ENCODE measurements at places on chromosomes 13 and 19.

DNA sequence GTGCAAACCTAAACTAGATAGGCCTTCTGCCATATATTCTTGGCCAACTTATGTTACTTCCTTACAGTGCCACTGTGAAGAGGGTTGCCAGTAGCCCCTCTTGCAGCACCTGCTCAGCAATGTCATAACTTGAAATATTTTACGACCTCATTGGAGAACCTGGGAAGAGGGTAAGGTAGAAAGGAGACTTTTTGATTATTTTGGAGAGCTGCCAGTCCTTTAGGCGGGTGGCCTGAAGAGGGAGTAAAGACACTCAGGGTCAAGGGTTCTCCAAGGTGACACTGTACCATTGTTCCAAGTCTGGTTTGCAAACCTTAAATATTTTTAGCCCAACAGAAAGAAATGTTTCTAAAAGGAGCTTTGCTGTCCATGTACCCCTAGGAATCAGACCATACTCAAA lies 118.3 kb downstream of the FLT1 start:
- DNase-seq = no peak

GRCh38 chr13:24083141-24083540 lies 77.4 kb upstream of the SPATA13 start:
- DNase-seq = no peak

- DNase-seq = no peak
Measured at GRCh38 chr13:31090961-31091624, 70.6 kb downstream of the HSPH1 start.

DNA sequence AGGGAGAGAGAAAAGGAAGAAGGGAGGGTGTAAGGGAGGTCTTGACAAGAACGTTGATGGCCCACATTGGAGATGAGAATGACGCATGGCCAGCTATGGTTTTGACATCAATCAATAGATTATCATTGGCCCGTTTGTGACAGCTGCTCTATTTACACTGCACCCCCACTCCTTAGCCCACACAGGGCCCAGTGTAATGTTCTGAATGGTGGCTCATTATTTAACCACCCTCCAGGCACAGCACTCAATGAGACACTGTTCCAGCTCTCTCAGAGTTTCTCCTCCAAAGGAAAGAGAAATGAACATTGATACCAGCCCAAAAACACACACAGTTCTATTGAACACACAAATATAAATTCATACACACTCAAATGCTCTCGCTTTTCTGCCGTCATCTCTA lies 173.0 kb upstream of the IPO5 start:
- no peak for DNase-seq

DNA sequence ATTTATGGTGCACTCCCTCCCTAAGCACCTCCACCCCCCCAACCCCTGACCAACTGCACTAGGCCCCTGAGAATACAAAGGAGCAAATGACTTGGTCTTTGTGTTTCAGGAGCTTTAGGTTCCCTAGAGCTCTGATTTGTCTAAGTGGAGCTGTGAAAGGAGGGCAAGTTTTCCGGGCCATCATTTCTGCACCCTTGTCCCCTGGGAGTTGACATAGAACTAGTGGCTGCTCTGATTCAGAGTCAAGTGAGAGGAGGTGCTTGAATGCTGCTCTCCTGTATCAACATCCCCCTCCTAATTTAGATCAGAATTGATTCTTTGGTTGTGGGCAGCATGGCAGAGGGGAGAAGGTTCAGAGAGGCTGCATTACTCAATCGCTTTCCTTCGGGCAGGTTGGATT lies 391.6 kb downstream of the KCNRG start:
- no peak for DNase-seq

- DNase-seq = no peak
Measured at GRCh38 chr13:105446197-105446596, 1089.3 kb downstream of the EFNB2 start.

GRCh38 chr13:106619688-106620555 lies 52.0 kb upstream of the ARGLU1 start:
- DNase-seq = no peak

- no peak for DNase-seq
Measured at GRCh38 chr13:95445131-95445530, 107.4 kb upstream of the CLDN10 start.

GRCh38 chr19:51359294-51359693 lies 6.9 kb downstream of the ETFB start:
- DNase-seq = no peak

- no peak for DNase-seq
Measured at GRCh38 chr13:104983601-104984000, 1551.9 kb downstream of the EFNB2 start.

- no peak for DNase-seq
Measured at GRCh38 chr13:27578121-27579030, 42.0 kb downstream of the LNX2 start.

GRCh38 chr13:110134801-110135200 lies 172.2 kb downstream of the COL4A1 start:
- no peak for DNase-seq

GRCh38 chr13:24911133-24911908 lies 147.4 kb downstream of the RNF17 start:
- DNase-seq = no peak

- DNase-seq = no peak
Measured at GRCh38 chr13:51619614-51620013, 35.4 kb downstream of the WDFY2 start.
